ENCODE measurements at places on chromosomes 4 and X.

- DNase-seq, result no peak
These were observed 23.7 kb upstream of the EGFL6 start for GRCh38 chrX:13545726-13546125.

DNA sequence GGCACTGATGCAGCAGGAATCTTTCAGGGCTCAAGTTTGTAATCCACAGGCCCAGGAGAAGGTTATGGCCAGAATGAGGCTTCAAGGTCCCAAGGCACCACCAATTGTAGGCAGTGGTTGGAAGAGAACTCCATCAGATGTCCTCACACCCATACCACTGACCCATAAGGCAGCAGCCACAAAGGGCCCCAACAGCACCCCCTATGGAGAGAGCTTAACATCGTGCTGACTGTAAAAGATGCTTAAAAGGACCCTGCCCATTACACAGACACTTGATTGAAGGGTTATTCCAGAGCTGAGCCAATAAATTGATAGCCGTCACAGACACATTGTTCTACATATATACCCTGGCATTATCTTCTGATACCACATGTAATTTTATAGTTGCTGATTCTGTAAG is 113.7 kb downstream of the SOWAHB start:
- no peak for DNase-seq

DNA sequence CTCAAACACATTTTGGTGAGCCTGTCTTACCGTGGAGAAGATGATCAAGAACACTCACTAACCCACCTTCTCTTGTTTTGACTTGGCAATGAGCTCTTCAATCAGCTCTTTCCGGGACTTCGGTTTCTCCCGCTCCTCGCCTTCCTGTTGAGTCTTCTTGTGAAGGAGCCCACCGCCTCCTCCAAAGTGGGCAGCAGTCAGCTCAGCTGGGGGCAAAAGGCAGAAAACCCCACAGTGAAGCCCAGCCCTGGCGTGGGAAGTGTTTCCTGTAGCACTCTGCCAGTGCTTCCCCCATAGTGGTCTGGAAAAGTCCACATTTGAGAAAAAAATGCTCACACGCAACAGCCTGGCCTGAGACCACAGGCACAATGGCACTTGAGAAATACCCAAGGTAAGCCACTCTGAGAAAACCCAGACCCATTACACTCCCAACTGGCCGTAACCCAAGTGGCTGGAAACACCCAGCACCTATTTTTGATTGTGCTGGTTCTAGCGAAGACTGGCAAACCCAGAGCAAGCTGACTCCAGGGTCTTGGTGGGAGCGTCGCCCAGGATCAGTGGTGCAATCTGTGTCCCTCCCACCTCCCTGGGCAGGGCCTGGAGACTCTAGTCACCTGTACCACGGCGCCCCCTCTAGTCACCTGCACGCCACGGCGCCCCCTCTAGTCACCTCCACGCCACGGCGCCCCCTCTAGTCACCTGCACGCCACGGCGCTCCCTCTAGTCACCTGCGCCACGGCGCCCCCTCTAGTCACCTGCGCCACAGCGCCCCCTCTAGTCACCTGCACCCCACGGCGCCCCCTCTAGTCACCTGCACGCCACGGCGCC is 8.6 kb downstream of the NOP14 start:
- no peak for DNase-seq

DNA sequence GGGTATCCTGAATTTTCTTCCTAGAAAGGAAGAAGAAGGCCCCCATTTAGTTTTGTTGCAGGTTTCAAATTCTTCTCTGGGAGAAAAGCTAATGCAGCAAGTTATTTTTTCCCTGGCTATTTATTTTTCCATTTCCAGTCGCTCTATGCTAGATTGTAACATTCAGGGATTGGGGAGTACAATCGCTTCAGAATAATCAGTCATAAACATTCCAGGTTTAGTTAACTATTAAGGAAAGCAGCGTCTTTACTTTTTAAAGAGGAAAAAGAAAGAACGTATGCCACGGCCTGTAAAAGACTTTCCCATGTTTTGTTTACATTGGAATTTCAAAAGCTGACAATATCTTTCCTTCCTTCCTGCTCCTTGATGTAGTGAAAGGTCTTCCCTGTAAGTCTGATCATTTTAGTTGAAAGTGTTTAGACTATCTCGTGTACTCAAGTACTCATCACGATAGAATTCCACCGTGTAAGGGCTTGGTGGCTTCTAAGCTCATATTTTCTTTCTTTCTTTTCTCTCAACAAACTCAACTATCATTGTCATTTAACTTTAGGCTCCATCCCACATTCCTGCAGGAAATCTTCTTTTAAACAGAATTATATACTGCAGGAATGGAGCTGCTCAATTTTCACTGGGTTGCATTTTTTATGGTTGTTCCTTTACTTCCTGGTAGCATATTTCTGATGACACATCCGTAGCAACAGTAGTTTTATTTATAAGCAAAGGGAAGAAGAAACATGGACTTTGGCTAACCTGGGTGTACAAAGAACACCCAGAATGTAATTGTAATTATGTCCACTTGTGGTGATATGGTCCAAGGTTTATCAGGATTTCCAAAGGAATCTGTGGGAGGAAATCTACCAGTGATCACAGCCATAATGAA is 213.1 kb upstream of the FAT1 start:
- DNase-seq, result no peak

DNA sequence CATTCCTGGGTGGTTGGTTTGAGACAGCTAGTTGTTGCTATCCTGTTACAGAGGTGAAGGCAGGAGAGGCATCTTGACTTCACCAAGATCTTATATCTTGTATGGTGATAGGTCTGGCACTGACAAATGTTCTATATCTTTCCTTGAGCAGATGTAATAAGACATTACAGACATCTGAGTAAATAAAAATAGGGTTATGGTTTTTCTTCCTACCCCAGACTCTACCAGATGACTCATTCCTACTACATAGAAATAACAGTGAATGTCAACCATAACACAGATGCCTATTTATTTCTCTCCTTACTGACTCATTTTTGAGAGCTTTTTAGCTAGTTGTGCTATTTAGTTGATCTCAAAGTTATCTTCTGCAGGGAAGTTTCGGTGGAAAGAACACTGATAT is 21.9 kb downstream of the HNRNPH2 start:
- no peak for DNase-seq

GRCh38 chr4:112916868-112917267 is 132.6 kb upstream of the ANK2 start:
- DNase-seq, result no peak

DNA sequence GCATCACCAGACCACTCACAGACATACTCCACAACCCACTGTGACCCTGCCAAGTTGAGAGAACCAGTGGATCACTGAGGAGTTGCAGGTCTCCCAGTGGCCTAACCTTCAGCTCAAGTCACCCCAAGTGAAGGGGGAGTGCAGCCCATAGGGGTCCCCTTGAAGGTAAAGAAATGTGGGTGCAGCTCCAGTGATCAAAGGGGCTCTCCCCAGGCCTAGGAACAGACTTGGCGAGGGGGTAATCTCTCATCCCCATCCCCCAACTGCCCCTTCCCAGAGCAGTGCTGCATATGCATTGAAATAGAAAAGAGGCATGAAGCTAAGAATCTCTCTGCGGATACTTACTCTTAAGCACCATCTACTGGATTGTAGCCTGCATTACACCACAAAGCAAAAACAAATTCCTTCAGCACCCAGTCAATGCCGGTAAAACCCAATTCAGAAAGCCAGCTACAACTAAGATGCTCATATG is 27.0 kb downstream of the MAGEE1 start:
- no peak for DNase-seq

GRCh38 chr4:116395408-116395807 is 690.0 kb downstream of the TRAM1L1 start:
- no peak for DNase-seq

All from cortex of kidney (tissue), 1 donor.